Tongue (tissue), 3 donors: ENCODE measurements at places on chromosomes 1 and 21. TPM values are rescaled to one million over a fixed set of nuclear protein-coding genes. Genes with fewer than 3 reads are reported as not detected.

Gene GNAT2
- 0.21 TPM for total RNA-seq

Gene KRTAP21-2
- total RNA-seq, result not detected

Gene MTMR11
- total RNA-seq, result 21.0 TPM

DNA sequence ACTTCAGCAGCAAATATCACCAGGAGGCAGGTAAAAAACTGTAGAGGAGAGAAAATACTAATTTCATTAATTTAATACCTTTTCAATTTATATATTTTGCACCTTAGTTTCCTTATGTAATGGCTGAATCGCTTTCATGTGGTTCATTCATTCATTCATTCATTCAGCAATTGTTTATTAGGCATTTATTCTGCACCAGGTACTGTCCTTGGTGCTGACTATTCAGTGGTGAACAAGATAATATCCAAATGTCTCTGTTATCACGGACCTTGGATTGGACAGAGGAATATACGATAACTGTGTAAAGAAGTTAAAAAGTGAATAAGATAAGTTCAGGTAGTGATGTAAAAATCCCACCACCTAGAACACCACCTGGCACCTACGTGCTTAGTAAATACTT lies 28.8 kb downstream of the TSPAN2 start:
- DNase-seq, result no peak

DNA sequence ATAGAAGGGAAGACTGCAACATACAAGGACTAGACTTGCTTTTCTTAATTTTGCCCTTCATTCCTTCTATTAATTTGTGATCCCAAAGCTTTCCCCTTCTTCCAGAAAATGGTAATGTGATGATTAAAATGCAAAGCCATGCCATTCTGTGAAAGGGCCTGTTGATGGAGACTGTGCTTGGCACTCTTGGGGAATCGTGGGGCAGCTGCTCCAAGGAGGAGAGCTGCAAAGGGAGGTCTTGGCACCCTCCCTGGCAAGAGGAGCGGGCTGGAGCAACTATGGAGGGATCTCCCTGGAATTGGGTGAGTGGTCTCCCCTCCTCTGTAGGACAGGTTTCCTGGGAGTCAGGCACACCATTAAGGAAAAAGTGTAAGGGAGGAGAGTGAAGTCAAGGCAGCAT lies 16.6 kb downstream of the CACNA1S start:
- DNase-seq, result no peak

GRCh38 chr1:27561124-27561899 lies 42.6 kb downstream of the AHDC1 start:
- peak; percentile 89 for DNase-seq

GRCh38 chr21:42232176-42232825 lies 13.4 kb downstream of the ABCG1 start:
- no peak for DNase-seq
